ENCODE measurements at places on chromosomes 5 and 9.
A peak's percentile ranks its signal among the peaks of the same experiment; 100 is the strongest.

- DNase-seq = no peak
These were observed 674.3 kb downstream of the ACTL7B start for GRCh38 chr9:108181441-108181840.

GRCh38 chr5:112776301-112776856 is 38.7 kb downstream of the APC start:
- DNase-seq = peak; percentile 28

- peak; percentile 97 for DNase-seq
These were observed 91.5 kb upstream of the DNAH5 start for GRCh38 chr5:14035859-14036503.

DNA sequence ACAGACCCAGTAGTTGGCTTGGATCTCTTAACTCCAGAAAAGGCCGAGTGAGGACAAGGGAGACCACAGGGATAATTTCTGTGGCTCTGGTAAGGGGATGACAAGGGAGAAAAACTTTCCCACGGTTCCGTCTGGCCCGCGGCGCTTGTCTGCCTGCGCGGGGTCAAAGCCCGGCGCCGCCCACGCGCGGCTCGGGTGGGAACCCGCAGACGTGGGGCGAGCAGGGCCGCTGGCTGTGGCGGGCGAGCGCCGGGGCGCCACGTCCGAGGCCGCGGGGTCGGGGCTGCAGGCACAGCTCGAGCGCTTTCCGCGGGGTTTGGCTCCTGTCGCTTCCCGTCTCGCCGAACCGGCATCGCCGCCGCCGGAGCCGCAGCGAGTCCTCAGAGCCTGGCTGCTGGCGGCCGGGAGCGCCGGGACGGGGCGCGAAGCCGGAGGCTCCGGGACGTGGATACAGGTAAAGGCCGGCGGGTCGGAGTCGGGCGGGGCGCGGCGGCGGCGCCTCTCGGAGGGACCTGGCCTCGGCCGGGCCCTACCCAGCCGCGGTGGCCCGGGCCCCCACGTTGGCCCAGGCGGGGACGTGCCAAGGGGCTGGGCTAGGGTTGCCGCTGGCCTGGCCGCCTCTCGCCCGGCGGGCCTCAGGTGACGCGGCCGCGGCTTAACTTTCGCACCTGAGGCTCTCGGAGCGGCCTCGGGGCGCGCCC is at the start of gene RNF180:
Gene RNF180 (plus strand): TSS at position 344 of the 701 bp plus-strand sequence. CDS start 34,965 bp downstream, outside the sequence.
- DNase-seq = peak; percentile 7
